ENCODE measurements at places on chromosomes 3 and 15.

DNA sequence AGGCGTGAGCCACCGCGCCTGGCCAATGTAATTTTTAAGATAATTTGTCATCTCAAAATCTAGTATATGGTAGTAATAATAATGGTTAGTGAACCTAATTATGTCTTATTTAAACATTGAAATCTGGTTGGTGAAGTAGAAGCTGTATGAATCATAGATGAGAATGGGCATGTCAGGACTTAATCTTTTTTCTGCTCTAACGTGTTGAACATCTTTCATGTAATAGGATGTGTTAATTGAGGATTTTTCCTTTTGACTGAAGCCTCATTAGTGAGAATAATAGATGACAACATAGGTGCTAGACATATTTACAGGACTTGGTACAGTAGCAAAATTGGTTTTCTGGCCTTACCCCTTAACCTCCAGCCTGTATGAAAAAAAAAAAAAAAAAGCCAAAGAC, 835.6 kb downstream of the IGSF11 start:
- DNase-seq, result no peak

GRCh38 chr3:115022199-115022598, 124.9 kb downstream of the ZBTB20 start:
- no peak for DNase-seq

GRCh38 chr3:43024181-43024885, 45.2 kb downstream of the GASK1A start:
- no peak for DNase-seq

GRCh38 chr3:98038876-98039275, 3.8 kb upstream of the GABRR3 start:
- DNase-seq, result no peak

GRCh38 chr15:83014205-83014653, 2.8 kb upstream of the C15orf40 start:
- no peak for DNase-seq

DNA sequence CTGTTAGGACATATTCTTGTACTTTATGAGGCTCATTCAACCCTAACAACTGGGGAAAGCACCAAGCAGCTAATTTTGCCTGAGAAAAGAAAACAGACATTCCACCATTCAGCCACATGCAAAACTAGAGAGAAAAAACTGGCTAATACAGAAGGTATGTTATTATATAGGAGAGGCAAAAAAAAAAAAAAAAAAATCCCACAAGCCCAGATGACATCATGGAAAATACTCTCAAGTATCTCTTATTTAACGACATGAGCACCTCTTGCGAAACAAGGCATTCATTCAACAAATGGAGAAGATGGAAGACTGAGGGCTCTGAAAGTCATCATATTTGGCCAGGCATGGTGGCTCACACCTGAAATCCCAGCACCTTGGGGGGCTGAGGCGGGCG, 61.5 kb downstream of the PRICKLE2 start:
- no peak for DNase-seq

GRCh38 chr3:62795978-62796657, 79.1 kb downstream of the CADPS start:
- no peak for DNase-seq

- DNase-seq, result no peak
These were observed 311.3 kb downstream of the PLCL2 start for GRCh38 chr3:17195856-17196604.

GRCh38 chr15:41051139-41051538, 64.9 kb downstream of the INO80 start:
- DNase-seq, result no peak

DNA sequence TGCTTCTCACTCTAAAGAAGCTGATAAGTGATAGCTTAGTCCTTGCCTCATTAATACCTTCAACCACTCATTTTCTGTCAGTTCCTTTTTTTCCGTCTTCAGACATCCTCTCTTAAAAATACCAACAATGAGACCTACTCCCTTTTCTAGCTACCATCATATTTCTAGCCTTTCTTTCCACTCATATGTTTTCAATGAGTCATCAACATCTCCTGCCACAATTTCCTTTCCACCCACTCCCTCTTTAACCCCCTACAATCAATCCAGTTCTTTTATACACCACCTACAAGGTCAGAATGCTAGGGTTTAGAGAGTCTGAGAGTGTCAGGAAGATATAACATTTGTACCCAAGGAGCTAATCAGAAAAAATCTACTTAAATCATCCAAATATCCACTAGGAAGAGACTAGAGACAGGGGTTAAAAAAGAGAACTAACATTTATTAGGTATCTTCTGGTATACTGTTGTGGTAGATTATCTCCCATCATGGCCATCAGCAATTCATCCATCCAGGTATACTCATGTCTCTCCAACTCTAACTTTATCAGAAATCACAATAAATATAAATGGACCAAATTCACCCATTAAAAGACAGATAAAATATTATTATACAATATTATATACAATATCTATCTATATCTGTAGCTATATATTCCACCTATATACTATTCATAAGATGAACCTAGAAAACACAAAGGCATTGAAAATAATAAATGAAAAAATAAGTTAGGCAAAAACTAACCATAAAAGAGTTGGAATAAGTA, 42.5 kb downstream of the MYLK start:
- DNase-seq, result no peak
